ENCODE measurements at places on chromosomes 2 and 18.

- DNase-seq, result no peak
Observed at GRCh38 chr2:102478686-102479470, 5.9 kb downstream of the SLC9A4 start.

DNA sequence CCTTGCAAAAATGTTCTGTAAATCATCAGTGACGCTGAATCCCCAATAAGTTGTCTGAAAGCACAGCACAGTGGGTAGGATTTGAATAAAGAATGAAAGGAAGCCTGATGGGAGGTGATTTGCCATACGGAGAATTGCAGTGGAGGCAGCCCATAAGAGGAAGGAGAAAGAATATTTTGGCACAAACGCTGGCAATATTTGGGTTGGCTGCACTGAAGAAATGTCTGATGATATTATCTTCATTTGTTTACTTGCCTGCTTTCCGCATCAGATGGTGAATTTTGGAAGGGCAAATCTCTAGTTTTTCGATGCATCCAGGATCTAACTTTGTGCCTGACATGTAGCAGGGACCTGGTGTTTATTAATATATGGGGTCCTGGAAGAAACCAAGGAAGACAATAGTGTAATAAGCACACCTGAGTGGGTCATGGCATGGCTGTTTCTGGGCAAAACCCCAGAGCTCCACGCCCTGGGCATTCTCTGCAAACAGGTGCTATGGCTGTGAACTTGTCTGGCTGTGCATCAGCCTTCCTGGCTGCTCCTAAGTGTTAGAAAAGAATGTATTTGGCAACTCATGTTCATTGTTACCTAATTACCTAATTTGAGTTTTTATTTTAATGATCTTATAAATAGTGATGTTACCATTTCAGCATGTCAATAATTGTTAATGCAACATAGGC lies 5.9 kb downstream of the GALR1 start:
- DNase-seq, result no peak

GRCh38 chr18:6205706-6206105 lies 209.0 kb downstream of the L3MBTL4 start:
- no peak for DNase-seq

GRCh38 chr18:78582898-78583738 lies 396.5 kb upstream of the SALL3 start:
- no peak for DNase-seq

- DNase-seq, result no peak
Observed at GRCh38 chr2:9538000-9538507, 17.6 kb downstream of the ADAM17 start.

GRCh38 chr2:165827016-165827920 lies 33.2 kb upstream of the GALNT3 start:
- no peak for DNase-seq

GRCh38 chr2:8533923-8534322 lies 147.9 kb upstream of the ID2 start:
- DNase-seq, result no peak

DNA sequence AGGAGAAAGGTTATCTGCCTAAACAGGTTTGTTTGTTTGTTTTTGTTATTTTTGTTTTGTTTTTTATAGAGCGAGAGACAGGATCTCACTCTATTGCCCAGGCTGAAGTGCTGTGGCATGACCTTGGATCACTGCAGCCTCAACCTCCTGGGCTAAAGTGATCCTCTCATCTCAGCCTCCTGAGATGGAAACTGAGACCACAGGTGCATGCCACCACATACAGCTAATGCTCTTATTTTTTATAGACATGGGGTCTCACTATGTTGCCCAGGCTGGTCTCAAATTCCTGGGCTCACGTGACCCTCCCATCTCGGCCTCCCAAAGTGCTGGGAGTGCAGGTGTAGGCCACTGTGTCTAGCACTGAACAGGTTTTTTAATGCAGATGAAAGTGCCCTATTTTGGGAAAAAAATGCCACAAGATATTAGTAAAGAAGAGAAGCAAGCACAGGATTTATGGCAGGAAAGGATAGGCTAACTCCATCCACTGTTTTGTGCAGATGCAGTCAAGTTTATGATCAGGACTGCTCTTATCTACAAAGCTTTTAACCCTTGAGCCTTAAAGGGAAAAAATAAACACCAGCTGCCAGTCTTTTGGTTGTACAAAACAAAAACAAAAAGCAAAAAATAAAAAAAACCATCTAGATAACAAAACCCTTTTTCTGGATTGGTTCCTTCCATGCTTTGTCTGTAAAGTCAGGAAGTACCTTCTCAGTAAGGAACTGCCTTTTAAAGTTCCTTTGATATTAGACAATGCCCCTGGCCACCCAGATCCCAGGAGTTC lies 29.4 kb downstream of the MAP4K3 start:
- DNase-seq, result no peak

GRCh38 chr2:121454549-121455090 lies 76.1 kb upstream of the RNU4ATAC start:
- DNase-seq, result no peak

DNA sequence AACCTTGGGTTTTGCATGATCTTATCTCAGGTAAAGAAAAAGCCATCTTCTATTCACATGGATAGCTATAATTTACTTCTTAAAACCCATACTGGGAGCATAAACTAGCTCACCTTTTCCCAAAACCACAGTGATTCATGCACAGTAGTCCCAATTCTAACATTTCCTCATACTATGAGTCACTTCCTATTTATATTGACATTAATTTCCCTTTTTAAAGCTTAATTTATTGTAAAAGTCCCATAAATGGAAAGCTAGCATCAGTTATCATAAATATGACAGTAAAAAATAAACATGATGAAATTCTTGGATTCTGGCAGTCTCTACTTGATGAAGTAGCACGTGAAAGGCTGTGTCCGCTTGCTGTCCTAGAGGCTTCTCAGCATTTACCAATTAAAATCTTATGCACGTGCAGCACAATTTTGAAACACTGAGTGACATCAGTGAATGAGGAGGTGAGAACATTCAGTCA lies 180.1 kb downstream of the CDH2 start:
- DNase-seq, result no peak

DNA sequence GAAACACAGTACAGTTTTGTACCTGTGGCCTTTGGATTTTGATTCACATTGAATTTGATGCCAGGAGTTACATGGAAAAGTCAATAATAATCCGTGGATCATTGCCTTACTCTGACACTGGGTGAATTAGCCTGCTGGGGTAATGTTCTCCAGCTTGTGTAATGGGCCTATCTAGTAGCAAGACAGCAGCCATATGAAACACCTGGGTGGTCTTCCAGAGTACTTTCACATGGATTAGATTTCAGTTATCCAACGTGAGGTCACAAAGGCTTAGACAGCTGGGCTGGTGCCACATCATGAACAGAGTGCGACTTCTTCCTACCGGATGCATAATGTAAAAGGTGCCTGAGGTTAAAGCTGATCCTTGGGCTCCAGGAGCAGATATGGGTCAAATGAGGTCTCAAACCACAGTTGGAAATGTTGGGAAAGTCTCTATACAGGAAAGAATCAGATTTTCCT lies 486.8 kb downstream of the PARD3B start:
- DNase-seq, result no peak

GRCh38 chr2:118481299-118481698 lies 366.1 kb downstream of the EN1 start:
- DNase-seq, result no peak

DNA sequence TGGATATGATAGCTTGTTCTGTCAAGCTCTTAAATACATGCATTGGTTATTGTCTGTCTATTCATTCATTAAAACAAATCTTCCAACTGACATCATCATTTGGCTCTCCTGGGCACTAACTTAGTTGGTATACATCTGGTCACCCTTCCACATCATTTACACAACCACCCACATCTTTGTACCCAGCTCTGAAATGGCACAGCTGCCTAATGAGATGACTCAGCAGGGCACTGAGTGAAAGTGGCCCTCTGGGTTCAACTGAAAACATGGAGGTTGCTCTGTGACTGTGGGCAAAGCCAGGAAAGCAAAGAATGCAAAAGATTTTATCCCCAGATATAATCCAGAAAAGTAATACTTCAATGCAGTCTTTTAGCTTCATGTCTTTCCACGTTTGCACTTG lies 234.0 kb upstream of the MAP2 start:
- no peak for DNase-seq

DNA sequence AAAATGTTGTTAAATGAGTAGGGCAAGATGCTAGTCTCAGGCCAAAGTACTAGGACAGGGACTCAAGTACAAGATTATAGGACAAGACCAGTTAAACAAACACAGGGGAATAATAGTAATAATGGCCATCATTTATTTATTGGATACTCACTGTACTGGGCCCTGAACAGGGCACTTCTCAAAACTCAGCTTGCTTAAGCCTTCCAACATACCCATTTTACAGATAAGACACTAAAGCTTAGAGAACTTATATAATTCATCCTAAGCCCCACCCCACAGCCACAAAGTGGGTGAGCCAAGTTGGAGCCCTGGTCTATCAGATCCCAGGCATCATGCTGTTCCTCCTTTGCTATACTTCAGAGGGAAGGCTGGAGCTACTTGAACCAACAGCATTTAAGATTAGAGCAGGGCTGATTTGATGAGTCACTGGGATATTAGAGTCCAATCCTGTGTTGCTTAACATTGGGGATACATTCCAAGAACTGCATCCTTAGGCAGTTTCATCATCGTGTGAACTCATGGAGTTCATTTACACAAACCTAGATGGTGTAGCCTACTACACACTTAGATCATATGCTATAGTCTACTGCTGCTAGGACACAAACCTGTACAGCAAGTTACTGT lies 153.6 kb downstream of the MTCL1 start:
- peak; percentile 79 for DNase-seq

- no peak for DNase-seq
Observed at GRCh38 chr2:23464156-23464555, 79.2 kb downstream of the KLHL29 start.

- no peak for DNase-seq
Observed at GRCh38 chr18:49581371-49581770, 19.5 kb downstream of the LIPG start.

DNA sequence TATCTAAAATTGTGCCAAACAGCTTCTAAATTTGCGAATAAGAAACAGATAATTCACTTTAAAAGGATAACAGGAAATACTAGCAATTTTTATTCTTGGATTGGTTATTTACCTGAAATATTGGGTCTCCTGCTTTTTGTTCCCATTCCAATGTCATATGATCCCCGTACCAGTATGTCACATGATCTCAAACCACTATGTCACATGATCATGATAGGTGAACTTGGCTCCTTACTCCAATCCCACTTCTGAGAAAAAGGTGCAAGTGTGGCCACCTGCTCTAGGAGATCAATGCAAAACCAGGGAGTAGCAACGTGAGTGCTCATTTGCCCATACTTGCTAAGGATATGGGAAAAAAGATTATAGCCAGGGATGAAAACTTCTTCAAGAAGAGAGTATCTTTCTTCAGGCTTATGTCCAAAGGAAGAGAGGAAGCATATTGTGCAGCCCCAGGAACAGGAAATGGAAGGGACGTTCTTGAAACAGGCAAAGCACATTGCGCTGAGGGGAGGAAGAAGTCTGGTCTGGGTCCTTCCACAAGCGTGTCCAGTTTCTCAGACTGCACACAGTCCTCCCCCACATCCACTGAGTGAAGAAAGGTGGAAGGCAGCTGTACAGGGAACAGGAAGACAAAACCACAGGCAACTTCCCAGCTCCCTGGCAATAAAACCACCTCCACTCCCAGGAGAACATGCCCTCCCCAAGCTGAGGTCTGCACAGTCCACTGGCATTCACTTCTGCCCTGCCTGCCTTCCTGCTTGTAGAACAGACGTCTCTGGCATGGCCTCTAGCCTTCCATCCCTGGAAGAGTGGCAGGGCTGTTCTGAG lies at the start of gene LYG2:
TSS of gene LYG2 (minus strand) at position 176 of the 828 bp plus-strand sequence. CDS start 1,406 bp downstream, outside the sequence.
- DNase-seq, result no peak

- DNase-seq, result no peak
Observed at GRCh38 chr2:102622646-102623045, 3.3 kb downstream of the SLC9A2 start.

DNA sequence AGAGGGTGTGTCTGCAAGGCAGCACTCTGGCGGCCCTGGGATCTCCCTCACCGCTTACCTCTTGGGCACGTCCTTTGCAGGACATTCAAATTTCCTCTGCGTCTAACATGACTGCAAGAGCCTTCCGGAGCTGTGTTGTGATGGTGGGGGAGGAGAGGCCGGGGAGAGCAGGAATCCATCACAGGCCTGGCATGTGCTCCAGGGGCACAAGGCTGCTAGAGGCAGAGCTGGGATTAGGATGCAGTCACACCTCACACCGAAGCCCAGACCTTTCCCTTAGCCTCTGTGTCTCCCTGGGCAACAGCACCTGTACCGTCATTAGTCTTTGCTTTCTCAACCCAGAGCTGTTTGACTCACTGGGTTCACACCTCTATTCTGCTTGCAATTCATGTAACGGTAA lies 111.3 kb downstream of the CMPK2 start:
- no peak for DNase-seq

- DNase-seq, result no peak
Observed at GRCh38 chr2:175126661-175127060, 41.3 kb downstream of the ATF2 start.
